ENCODE measurements at places on chromosomes 5 and 9. TPM values are rescaled to one million over a fixed set of nuclear protein-coding genes. Genes with fewer than 3 reads are reported as not detected.

DNA sequence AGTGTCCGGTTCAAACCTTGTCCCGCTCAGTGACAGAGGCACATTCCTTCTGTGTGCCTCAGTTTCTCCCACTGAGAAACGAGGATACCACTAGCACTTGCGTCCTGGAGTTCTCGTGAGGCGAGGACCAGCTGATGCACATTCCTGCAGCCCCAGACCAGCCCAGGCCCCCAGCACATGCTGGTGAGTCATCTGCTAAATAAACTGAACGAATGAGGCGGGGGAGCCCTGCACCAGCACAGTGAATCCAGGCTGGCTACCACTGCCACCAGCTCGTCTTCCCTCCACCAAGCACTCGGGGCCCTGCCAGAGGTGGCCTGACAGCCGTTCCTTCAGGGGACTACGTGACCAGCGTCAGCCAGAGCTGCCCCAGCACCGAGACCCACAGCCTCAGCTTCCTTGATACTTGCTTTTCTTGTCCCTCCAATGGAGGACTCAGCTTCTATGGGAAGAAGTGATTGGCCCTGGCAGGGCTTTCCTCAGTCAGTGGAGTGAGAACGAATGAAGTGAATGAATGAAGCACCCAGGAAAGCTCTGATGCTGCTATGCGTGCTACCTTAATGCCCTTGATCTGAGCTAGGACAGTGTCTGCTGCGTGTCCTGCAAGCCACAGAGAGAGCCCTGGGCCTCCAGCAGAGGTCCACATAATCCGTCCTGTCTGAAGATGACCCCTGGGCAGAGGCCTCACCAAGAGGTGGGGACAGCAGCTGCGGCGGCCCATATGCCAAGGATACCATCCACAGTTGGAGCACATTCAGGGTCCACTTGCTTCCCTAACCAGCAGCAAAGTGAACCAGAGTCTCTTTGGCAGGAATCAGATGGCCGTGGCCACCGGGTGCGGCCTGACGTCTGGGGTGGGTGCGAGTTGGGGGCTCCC is 13.5 kb upstream of the BARX1 start:
- no peak for DNase-seq

- no peak for DNase-seq
These were observed 505.3 kb downstream of the TLE4 start for GRCh38 chr9:80077059-80077458.

DNA sequence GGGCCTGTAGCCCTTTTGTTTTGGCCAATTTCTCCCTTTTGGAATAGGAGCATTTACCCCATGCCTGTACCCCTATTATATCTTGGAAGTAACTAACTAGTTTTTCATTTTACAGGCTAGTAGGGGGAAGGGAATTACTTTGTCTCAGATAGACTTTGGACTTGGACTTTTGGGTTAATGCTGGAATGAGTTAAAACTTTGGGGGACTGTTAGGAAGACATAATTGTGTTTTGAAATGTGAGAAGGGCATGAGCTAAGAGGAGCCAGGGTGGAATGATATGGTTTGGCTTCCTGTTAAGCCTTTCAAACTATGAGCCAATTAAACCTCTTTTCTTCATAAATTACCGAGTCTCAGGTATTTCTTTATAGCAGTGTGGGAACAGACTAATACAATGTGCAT is 168.1 kb downstream of the FGF1 start:
- no peak for DNase-seq

GRCh38 chr5:150778517-150779396 is at the start of gene SMIM3:
SMIM3 (plus strand) TSS chr5:150778757; CDS start chr5:150795441, 16,684 bp downstream.
- DNase-seq: peak; percentile 58

DNA sequence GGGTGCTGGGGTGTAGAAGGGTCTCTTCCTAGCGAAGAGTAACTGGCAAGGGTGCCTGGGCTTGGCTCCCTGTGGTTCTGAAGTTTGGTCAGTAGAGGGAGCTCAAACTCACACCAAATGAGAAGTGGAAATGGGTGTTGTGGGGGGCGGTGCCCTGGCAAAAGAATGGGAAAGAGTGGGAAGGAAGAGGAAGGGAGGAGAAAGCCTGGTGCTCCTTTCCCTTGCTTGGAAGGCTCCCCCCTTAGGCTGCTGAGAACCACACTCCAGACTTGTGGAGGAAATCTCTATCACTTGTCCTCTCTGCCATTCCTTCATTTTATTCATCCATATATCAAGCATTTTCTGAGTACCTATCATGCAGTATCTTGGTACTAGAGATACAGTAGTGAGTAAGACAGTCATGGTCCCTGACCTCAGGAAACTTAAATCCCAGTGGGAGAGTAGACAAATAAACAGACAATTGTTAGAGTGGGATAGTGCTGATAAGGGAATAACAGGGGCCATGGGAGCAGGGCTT is 13.0 kb downstream of the SLC4A9 start:
- no peak for DNase-seq

- DNase-seq: no peak
These were observed 702 bp upstream of the PRELID2 start for GRCh38 chr5:145835848-145836239.

GRCh38 chr9:132507670-132508469 is 74.5 kb upstream of the BARHL1 start:
- DNase-seq: peak; percentile 48

- no peak for DNase-seq
These were observed 10.6 kb upstream of the CSNK1A1 start for GRCh38 chr5:149561848-149562247.

- DNase-seq: no peak
These were observed 101.4 kb upstream of the SMARCA2 start for GRCh38 chr9:1913631-1914330.

DNA sequence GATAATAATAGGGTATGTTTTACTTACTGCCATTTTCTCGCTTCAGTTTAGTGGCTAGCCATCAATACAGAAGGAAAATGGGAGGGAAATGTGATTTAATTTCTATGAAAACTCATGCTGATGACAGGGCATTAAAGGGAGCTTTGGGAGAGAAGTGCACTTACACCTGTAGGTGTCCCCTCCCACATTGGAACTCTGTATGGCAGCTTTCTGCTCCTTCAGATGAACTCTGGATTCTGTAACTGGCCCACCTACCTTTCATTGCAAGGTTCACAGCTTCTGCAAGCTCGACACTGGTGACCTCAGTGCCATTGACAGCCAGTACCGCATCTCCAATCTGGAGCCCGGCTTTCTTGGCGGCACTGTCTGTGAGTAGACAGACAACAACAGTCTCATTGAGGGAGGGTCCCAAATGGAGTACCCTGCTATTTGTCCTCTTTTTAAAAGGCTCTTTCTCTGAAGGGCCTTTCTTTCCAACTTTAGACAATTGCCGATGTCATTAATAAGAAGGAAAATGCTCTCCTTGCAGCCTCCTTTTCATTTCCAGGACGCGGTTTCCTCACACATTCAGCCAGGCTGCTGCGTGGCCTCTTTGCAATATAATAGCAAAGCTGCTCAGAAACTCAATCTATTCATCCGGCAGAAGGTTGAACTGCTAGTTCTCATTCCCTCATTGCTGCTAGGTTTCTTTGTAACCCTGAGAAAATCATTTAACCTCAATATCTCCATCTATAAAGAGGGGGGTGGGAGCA is 63.6 kb downstream of the NUDT12 start:
- DNase-seq: no peak

DNA sequence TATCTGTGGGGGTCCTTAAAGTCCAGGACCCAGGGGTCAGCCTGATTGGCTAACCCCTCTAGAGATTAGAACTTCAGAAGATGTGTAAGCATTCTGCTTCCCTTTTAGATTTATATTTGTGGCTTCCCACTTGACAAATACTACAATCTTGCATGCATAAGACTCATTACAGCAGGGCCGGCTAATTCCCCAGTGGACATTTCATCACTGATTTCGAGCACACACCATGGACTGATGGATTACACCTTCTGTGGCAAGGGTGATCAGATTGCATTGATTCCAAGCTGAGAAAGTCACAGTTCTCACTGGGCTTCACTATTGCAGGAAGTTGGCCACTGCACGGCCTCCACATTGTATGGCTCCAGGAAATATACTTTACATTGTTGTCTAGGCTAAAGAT is 65.8 kb upstream of the DAPK1 start:
- no peak for DNase-seq

GRCh38 chr9:87479801-87480201 is 17.9 kb upstream of the DAPK1 start:
- no peak for DNase-seq

DNA sequence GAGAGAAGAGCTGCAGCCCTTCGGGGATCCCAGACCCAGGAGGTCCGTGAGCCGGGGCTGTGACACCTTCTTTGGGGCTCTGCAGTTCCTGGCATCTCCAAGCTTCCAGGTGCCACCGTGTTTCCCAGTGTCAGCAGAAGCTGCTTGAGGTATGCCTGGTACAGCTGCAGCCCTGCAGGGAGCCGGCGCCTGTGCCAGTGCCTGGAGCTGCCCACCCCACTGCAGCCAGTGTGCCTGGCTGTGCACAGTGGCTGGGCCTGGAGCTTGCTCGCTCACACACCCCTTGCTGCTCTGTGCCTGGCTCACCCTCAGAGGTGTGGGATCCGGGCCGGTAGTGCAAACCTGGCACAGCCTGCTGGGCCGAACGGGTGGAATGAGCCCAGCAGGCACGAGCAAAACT is 65.5 kb downstream of the NACC2 start:
- DNase-seq: no peak

- DNase-seq: no peak
These were observed 88.8 kb downstream of the NR3C1 start for GRCh38 chr5:143314659-143315058.

- no peak for DNase-seq
These were observed 102.4 kb upstream of the PJA2 start for GRCh38 chr5:109511980-109512734.

- DNase-seq: no peak
These were observed 11.2 kb downstream of the ANKS6 start for GRCh38 chr9:98784831-98785806.

DNA sequence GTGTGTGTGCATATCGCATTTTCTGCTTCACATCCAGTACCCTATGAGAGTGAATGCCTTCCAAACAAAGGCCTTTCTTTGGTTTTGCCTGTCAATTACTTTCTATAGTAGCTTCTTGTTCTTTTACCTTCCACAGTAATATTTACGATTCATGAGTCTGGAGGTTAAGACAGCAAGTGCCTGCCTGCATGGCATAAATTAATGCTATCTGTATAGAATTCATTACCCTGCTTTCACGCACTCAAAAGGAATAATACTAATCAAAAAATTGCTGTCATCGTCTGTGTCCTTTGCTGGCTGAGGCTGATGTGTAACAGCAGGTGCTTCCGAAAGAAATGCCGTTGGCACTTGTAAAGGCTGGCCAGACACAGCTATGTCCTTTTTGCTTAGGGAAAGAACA is 1304.4 kb upstream of the CDH6 start:
- no peak for DNase-seq

DNA sequence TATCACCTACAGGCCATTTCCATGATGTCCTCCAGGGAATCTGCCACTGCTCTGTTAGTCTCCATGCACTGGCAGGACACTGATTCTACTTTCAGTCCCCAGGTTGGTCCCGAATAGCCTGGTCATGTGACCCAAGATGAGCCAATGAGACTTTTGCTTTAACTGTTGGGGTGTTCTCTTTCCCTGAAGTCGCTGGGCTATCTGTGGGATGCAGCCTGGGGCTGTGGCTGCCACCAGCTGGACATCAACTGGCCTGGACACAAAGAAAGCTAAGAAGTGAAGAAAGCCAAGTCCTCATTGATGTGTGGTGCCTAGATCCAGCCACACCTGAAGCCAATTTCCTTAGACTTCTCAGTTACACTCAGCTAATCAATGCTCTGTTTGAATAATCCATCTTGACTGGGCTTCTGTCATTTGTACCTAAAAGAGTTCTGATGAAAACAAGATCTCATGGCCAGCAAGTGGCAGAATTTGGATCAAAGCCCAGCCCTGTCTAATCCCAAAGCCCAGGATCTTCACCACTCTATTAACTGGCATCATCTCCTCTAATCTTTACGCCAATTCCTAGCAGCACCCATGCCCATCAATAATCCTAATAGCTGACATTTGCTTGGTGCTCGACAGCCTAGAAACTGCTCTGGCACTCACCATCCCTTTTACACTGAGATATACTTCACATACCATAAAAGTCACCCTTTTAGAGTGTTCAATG is 37.0 kb downstream of the SH3PXD2B start:
- DNase-seq: no peak

DNA sequence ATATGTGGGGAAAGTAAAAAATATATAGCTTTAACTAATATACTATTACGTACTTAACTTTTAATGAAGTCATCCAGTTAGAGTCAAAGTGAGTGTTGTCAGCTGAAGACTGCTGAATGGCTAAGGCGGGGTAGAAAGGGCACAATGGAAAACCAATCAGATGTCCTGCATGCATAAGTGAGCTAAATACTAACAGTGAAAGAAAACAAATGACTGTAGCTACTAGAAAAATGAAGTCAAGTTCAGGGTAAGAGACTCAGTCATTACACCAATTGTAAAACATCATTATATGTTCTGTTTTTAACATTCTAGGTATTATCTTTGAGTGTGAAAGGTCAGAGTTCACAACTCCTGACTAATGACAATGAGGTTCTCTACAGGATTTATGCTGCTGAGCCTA is 295.2 kb downstream of the ADGRV1 start:
- DNase-seq: no peak

- DNase-seq: no peak
These were observed 56.7 kb downstream of the APC start for GRCh38 chr5:112794410-112794809.

GRCh38 chr5:108505608-108506007 is 123.7 kb upstream of the FBXL17 start:
- no peak for DNase-seq

DNA sequence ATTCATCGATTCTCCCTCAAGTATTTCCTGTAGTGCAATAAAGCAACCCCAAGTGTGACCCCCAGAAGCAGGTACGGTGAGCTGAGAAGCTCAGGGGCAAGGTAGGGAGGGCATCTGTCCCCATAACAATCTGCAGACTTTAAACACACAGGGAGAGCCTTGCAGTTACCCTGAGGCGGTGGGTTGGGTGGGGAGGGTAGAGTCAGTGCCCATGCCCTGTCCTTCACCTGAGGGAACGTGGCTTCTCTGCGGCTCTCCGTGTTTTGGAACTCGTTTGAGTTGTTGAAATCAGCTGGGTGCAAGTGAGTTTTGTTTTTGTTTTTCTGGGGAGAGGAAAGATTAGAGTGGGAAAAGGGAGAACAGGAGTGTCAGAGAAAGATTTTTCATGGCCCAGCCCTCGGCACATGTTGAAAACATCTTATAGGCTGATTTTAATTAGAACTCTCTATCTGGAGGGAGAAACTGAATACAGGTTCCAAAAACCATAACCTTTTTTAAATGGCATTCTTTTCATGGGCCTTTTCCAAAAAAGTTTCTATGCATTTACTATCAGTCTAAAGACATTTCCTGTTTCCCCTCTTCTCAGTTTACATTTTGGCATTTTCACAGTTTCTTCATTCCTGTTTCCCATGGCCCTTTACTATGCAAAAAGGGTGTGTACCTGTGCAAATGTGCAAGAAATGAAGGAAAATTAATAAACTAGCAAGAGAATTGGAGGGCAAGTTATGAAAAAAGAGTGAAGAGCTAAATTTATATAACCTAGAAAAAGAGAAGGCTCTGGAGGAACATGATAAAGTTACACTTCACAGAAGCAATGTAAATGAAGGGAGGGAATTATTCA is 266.5 kb upstream of the VLDLR start:
- DNase-seq: no peak

CCL27 gene
- 0.55 TPM for total RNA-seq

RALGPS1 gene
- total RNA-seq: 3.1 TPM

PPIP5K2 gene
- 52.5 TPM for total RNA-seq

RLN1 gene
- 0.87 TPM for total RNA-seq

SEMA5A gene
- 0.62 TPM for total RNA-seq

SPOCK1 gene
- not detected for total RNA-seq

LHX2 gene
- not detected for total RNA-seq

EEIG1 gene
- 53.3 TPM for total RNA-seq

C6 gene
- not detected for total RNA-seq

SV2C gene
- total RNA-seq: 0.32 TPM

ROR2 gene
- total RNA-seq: not detected

EIF4E1B gene
- not detected for total RNA-seq

ZNF883 gene
- total RNA-seq: 0.16 TPM
